ENCODE measurements at places on chromosomes 7 and 10.

GRCh38 chr7:93968911-93969620 is 35.1 kb downstream of the BET1 start:
- DNase-seq, result no peak

DNA sequence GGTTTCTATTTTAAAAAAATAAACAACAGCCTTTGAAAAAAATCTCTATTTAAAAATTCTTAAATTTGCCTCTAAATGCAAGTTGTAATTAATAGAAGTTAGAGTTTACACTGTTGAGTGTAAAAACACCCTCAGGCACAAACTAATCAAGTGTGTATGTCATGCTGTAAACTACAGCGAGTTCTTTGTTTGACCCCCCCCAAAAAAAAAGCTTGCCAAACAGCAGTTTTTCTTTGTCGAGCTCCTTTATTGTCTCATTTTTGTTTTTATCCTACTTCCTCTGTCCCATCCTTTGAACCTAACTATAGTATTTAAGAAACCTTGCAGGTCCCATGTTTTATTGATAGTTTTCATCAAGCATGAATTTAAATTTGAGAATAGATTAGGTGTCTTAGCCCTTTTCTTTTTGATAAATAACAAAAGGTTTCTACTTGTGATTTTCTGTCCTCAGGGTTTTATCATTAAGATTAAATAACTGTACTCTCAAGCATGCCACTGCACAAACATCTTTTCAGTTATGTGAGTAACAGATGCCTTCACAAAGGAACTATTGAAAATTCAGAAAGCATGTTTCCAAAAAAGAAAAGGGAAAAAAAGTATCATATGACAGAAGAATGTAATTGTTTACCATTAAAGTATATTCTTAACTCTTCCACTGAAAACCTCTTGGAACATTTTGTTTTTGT is 176.0 kb downstream of the ARID5B start:
- DNase-seq, result no peak

DNA sequence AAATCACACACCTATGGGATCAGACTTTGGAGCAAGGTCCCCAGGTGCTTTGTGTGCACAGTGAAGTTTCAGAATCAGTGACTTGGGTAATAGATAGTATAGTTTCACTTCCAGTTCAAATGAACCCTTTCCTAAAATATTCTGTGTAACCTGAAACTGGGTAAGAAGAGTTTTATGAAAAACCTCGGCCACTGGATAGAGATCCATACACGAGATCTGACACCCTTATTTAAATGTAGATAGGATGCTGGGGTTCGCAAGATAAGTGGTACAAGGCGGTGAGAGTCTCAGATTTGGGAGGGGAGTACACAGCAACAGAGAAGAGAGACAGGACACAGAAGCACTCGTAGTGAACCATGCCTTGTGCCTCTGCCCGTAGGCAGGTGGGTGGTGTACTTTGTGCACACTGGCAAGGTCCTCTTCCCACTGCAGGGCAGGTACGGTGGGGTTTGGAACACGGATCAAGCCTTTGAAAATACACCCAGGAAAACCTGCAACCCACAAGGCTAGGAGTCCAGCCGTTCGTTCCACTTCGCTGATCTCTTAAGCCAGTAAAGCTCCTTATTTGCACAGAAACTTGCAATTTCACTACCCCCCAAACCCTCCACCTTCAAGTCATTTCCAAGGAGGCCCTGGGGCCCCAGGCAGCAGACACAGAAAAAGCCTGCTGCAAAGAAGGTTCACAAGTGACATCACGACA is 162.8 kb downstream of the USP6NL start:
- no peak for DNase-seq

GRCh38 chr7:143238289-143238980 is 16.6 kb downstream of the TAS2R40 start:
- no peak for DNase-seq

DNA sequence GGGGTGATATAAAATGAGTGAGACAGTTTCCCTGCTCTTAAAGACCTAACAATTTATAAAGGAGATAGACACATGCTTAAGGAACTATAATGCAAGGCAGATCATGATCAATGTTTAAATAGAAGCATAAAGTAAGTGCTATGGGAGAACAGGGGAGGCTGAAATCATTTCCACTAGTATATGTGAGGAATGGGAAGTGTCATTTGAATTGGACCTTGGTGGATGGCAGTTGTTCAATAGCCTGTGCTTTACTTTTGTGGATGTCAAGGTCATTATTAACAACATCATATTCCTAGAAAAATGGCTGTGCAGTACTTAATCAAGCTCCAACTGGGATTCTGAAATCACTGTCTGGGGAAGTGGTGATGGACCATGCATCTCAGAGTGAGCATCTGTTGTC is 14.7 kb downstream of the NPY start:
- DNase-seq, result no peak

GRCh38 chr10:15197276-15197675 is 28.8 kb upstream of the NMT2 start:
- DNase-seq, result no peak

GRCh38 chr7:75072981-75073283 is 670 bp downstream of the RCC1L start:
- DNase-seq, result no peak

GRCh38 chr10:77844713-77845445 is 81.7 kb downstream of the DLG5 start:
- DNase-seq, result no peak

DNA sequence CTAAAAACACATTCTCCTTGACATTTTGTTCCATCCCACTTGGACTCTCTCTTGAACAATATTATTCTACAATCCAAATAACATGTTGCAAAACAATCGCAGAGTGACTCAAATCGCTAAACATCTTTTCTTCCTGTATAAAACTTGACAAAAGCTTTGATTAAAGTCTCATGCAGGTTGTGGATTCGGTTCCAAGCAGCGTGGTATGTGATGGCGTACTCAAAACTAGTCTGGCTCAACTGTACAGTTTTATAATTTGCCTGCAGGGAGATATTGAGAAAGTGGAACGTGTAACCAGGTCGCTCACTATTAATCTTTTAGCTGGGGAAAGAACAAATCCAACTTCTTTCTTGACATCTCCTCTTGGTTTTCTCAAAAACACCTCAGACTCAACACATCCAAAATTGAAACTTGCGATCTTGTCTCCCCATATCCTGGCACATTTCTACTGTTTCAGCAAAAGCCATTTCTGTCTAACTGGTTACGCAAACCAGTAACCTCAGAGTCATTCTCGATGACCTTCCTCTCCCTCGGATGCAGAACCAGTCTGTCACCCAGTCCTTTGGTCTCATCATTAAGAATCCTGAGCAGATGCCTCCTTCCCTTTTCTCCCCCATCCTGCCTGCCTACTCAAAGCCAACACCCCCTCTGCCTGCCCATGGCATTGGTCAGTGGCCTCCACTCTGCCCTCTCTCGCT is 100.1 kb downstream of the CACNB2 start:
- DNase-seq, result no peak

DNA sequence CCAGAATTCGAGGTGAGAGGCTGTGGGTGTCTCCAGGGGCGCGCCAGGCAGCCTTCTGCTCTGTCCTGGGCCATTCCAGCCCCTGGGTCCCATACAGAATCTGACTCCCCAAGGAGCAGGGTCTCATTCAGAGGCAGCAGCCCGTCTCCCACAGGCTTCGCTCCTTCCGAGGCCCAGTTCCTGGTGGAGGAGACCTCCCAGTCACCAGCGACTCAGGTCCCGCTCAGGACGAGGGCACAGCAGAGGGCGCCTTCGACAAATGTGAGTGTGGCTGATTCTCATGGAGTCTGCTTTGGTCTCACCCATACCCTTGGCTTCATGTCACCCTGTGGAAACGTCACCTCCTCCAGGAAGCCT is 81.8 kb upstream of the GPR26 start:
- DNase-seq, result no peak

DNA sequence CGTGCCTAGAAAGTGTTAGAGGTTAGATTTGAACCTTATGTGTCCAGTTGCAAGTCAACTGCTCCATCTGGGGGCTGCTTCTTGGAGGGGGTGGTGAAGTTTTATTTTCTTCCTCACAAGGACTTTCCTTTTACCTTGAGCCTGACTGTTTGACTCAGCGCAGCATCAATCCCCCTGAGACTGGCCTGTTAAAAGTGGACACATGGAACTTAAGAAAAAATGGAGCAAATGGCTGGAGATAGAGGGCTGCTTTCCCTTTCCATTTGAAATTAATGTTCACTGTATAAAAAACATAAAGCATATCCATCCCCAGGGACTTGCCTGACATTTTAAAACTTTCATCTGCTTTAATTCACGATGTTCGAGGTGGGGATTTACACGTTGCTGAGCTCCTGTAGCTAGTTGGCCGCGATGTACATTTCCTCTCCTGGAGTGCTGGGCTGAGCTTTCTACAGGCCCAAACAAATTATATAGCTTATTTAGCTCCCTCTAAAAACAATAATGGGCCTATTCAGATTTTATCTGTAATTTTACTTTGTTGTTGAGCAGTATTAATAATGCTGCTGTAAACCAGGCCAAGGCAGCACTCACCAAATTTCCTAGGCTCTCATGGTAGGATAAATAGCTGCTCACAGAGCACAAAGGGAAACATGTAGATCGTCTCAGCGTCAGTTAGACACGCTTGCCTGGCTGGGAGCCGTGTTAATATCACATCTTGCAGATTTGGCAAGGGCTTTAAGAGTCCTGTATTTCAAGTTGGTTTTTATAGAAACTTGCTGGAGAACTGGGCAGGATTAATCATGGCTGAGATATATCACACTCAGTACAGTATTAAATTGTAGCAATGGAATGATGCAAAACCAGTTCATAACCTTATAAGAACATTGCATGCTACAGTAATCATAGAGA is 251.5 kb downstream of the LRMDA start:
- DNase-seq, result no peak

- no peak for DNase-seq
Observed at GRCh38 chr7:28354601-28355402, 57.5 kb upstream of the CREB5 start.

DNA sequence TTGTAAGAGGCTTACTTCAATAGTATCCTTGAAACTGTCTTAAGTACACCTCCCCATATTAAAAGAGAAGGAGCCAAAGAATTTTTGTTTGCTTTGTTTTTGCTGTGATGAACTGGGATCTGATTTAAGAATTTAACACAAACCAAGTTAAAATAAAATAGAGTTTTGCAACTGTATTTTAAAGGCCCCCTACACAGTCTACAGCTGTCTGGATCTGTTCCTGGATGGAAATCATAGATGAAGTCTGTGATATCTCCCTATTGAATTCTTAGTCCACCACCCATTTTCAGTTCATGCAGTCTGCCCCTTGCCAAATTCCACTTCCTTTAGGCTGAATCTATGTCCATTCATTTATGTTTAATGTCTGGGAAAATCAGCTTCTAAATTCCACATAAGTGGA is 169.8 kb upstream of the MEOX2 start:
- DNase-seq, result no peak

DNA sequence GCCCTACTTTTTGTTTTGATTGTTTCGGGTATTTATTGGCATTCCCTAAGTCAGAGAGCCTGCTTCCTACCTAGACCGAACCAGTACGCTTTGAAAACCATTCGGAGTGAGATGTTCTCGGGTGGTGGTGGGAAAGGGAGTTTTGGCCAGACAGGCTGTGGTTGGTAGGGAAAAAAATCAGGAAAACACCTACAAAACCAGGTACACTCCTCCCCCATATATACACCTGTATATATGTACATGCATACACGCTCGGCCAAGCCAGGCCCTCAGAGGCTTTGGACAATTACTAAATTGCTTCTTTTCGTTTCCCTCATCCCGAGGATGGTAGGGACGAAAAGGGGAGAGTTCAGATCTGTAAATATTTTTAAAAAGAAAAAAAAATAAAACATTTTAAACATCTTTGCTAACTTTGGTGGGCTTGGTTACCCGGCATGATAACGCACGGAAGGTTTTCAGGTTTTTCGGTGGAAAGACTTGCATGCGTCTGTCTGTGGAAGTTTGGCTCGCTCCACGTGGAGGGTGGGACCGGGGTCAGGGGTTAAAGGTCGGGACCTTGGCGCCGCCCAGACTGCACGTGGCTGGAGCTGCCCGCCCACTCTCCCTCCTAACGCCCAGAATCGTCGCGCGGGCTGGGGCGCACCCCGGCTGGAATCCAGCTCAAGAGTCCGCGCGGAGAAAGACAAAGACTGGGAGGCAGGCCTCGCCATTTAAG is 2.5 kb downstream of the HMX2 start:
- no peak for DNase-seq

- DNase-seq, result no peak
Observed at GRCh38 chr7:87199700-87200450, 19.7 kb downstream of the TMEM243 start.

GRCh38 chr10:96509017-96509641 is 4.6 kb downstream of the TLL2 start:
- DNase-seq, result no peak

- no peak for DNase-seq
Observed at GRCh38 chr7:54705436-54705835, 53.6 kb downstream of the SEC61G start.

GRCh38 chr10:7279303-7279702 is 131.5 kb downstream of the SFMBT2 start:
- no peak for DNase-seq

GRCh38 chr7:56079450-56080185 is 13.1 kb downstream of the PHKG1 start:
- DNase-seq, result no peak

GRCh38 chr7:131425992-131426391 is 98.3 kb downstream of the MKLN1 start:
- DNase-seq, result no peak

DNA sequence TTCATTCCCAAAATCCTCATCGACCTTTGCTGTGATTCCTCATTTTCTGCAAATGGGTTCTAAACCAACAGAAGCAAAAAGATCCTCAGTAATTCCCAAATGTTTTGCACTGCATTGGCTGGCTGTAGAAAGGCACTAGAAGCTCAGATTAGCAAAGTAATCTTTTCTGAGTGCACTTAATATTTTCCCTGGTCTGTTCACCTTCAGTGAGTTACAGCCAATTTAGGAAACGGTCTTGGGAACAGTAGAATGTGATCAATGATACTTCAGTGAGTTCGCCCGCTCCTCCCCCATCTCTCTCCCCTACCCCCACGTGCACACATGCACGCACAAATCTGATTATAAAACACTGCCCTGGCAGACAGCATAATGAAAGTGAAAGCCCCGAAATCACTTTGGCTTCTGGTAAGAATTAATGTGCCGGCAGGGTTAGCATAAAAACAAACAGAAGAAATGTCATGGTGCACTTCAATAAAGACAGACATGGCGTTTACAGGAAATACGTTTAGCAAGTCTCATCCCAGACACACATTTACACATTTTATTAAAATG is 201.3 kb upstream of the CDCA7L start:
- no peak for DNase-seq

- DNase-seq, result no peak
Observed at GRCh38 chr7:139817249-139817648, 11.8 kb upstream of the TBXAS1 start.

GRCh38 chr7:113141803-113142202 is 23.4 kb upstream of the SMIM30 start:
- DNase-seq, result no peak

- no peak for DNase-seq
Observed at GRCh38 chr7:84617265-84618030, 422.9 kb upstream of the SEMA3A start.

- no peak for DNase-seq
Observed at GRCh38 chr7:93739424-93739823, 151.1 kb downstream of the TFPI2 start.

GRCh38 chr7:6162650-6163366 is 109.6 kb downstream of the CYTH3 start:
- DNase-seq, result no peak
